Activated T-cell treated with anti-CD3 and anti-CD28 coated beads, Interleukin-2, amount 50 U/mL, for 48 hours (primary cell): ENCODE measurements at places on chromosomes 16 and 17.

GRCh38 chr17:40478486-40478885 lies 22.9 kb downstream of the TNS4 start:
- DNase-seq: no peak

DNA sequence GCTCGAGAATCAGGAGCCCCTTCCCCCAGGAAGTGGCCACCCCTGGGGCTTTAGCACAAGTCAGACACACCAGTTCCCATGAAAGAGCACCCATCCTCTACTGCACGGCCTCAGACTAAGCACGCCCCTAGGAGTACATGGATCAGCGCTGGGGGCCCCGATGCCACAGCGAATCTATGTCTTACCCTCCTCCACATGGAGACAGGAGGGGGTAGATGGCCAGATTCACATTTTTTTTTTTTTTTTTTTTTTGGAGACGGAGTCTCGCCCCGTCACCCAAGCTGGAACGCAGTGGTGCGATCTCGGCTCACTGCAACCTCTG lies 3.2 kb upstream of the EXOSC6 start:
- DNase-seq: no peak

GRCh38 chr16:24701521-24701951 lies 27.9 kb upstream of the TNRC6A start:
- DNase-seq: no peak

DNA sequence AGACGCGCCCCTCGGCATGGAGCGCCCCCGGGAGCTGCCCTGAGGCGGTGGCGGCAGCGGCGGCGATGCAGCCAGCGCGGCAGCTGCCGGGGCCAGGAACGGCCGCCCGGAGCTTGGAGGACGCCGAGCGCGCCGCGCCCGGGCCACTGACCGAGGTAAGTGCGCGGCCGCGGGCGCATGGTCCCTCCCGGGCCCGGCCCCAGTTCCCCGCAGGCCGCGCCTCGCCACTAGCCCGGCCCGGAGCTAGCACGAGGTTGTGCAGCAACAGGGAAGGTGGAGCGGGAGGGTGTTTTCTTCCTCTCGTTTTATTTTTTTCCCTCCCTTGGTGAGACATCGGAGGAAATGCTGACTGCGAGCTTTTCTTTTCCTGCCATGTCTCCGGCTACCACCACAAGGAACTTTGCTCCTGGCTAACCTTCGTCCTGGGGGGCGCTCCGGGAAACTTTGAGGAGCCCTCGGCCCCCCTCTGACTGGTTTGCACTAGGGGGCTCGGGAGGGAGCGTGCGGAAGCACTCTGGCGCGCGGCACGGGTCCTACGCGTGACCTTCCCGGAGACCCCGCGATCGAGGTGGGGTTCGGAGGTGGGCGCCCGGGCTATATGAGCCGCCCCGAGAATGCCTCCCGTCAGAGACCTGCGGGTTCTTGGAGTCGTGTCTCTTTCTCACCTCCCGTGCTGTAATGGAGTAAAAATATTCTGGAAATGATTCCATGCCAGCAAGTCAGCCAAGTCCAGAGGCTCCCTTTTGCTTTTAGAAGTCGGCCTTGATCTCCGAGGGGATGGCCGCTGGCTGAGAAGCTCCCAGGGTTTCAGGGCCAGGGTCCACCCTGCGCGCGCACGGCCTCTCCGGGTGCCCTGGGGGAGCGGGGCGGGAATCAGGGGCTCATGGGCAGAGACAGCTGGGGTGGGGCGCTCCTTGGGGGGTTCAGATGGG lies 868 bp downstream of the KCNJ12 start:
- DNase-seq: no peak

DNA sequence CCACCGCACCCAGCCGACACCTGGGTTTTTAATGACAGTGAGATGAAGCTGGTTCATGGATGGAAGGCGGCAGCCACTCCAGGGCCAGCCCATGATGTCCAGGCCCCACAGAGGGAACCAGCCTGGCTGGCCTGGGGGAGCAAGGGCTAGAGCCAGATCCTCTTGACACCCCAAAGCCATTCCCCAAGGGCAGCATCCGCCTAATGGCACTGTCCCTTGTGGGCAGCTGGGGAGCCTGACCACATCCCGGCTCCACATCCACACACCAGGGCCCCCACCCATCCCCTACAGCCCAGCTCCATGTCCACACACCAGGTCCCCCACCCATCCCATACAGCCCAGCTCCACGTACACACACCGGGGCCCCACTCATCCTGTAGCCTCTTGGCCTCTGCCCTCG lies 53.3 kb upstream of the ACSF3 start:
- DNase-seq: no peak

DNA sequence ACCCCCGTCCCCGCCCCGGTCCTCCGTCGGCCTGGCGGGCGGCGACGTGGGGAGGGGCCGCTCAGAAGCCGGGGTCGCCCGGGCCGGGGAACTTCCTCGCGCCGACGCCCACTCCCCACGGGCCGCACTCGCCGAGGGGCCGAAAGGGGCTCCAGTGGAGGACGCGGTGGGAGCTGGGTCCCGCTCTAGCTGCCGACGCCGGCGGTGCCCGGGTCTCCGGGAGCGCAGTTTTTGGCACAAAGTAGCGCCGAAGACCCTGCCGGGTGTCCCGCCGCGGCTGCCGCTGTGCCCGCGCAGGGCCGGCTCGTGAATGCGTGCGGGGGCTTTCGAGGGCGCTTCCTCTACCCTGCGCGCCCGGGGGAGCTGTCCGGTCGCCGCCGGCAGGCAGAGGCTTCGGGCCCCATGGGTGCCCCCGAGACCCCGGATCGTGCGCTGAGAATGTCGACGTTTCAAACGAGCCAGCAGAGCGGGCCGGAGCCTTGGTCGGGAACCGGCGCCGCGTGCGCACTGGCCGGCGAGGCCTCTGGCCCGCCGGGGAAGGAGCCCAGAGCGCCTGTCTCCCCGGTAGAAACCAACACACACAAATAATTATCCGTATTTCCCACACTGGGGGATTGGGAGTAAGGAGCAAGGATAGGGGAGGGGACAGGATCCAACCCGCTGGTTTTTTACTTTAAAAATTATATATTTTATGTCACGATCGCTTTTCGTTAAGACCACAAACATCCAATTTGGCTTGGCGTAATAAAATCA lies 46.6 kb upstream of the SLC38A10 start:
- DNase-seq: no peak

DNA sequence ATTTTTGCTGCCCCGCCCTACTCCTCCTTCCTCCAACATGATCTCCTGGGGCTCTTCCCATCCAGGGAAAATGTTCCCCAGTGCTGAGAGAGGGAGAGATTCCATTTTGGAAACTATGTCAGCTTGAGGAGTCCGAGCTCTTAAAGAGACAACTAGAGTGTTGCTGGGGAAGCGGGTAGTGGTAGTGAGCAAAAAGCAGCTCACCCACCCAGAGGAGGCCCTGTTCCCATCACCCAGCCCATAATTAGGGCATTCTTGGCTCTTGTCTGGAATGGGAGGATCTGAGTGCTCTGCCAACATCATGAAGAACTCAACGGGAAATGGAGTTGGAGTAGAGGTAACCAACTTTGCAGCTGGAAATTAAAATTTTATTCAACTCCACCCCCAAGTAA lies 9.1 kb upstream of the MSL1 start:
- no peak for DNase-seq

DNA sequence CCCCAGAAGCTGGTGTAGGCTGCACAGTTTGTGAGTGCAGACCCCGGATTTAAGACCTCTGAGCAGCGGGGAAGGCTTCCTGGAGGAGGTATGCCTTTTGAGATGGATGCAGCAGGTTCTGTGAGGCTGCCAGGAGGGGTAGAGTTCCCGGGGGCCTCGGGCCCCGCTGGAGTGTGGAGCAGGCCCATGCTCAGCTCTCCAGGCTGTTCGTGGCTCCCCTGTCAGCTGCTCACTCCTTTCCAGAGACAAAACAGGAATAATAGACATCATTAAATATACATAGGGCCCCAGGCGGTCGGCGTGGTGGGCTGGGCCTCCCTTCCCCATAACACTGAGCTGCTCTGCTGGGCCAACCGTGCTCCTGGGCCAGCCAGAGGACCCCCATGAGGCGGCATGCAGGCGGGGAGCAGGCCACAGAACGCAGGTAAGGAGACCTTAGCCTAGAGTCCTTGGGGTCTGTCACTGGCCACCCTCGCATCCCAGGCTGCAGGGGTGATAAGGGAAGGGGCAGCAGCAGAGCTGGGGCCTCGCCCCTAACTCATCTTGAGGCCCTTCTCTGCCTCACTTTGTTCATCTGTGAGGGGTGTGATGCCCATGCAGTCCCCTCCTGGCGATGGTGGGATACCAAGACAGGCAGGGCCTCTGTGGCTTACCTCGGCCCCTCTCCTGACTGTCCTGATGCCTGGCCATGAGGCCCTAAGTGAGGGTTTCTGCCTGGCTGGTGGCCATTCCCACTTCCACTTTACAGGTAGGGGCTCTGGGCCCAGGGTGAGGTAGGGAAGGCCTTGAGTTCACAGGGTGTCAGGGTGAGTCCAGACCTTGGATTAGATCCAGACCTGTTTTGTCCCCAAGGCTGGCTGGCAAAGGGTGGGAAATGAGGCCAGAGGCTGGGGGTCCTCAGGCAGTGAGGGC lies at the start of gene MYO15A:
Gene MYO15A, plus strand, starts transcription at position 356 of the 912 bp plus-strand sequence. CDS start 10,045 bp downstream, outside the sequence.
- no peak for DNase-seq

DNA sequence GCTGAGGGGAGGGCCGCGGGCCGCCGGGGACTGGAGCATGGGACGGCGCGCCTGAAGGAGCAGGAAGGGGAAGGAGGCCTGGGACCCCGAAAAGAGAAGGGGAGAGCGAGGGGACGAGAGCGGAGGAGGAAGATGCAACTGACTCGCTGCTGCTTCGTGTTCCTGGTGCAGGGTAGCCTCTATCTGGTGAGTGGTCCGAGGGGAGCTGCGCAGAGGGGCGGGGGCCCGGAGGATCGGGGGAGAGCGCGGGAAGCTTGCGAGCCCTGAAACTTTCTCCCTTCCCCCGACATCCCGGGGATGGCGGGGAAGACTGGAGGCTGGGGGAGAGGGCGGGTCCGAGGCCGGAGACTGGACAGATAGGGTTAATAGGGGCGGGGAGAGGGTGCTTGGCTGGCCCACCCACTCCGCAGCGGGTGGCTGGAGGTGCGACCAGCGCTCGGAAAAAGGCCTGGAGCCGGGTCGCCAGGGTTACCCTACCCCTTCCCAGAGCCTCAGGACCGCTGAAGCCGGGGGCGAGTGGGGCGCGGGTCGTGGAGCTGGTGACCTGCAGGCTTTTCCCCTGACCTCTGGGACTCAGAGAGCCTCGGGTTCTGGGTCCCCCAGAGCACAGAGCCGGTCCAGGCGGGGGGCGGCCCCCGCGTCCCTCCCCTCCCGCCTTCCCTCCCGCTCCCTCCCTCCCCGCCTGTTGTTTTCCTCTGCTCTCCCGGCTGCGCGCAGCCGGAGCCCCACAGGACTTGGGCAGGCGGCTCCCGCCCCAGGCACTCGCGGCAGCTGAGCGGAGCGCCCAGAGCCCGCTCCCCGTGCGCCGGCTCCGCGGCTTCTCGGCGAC lies 631 bp downstream of the NXPH3 start:
- DNase-seq: peak; percentile 39

DNA sequence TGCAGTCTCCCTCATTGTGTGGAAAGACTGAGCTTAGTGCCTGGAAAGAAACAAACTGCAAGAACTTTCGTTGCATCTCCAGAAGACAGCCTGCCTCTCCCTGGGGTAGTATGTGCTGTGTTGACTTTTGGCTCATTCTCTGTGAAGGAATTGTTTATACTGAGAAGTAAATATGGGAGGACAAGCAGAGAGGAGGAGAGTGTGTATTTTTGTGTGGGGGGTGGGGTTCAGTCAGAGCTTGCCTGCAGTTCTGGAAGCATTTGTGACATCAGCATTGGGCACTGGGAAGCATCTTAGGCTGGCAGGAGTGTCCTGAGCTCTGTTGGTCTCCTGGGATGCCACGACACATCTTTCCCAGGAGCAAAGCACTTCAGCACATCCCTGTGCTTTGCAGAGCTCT lies 147.9 kb downstream of the HS3ST3B1 start:
- no peak for DNase-seq

- DNase-seq: no peak
These were observed 4.2 kb downstream of the SGCA start for GRCh38 chr17:50169881-50170459.

GRCh38 chr17:30821871-30822723 lies 2.4 kb downstream of the CRLF3 start:
- DNase-seq: peak; percentile 16

GRCh38 chr16:48479955-48480354 lies 94.7 kb upstream of the SIAH1 start:
- DNase-seq: no peak

DNA sequence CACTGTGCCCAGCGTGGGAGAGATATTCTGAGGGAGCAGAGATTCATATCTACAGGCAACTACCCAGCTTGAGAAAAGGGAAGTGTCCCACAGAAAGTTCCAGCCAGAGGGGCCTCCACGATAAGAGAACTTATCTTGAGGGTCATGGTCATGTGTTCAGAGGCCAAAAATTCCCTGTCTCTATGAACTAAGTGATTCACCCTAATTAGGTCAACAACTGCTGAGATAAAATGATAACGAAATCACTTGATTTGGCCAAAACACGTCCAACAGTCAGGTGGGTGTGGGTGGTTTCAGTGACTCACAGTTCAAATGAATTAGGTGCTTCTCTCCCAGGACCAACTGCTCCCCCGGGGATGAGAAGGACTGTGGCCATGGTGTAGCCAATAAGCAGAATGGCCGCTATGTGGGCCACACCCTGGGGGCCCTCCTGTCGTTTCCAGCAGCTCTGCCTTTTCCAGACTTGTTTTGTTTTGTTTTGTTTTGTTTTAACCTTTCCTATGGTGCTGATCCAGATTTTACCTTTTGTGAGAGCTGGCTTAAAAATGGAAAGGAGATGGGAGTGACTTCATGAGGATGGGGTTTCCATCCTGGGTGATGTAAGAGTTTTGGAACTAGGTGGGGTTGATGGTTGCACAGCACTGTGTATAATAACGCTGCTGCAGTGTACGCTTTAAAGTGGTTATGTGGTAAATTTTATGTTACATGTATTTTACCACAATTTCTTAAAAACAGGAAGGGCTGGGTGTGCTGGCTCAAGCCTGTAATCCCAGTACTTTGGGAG lies 8.7 kb downstream of the DNAI2 start:
- DNase-seq: peak; percentile 81

GRCh38 chr16:88754109-88754911 lies 30.7 kb downstream of the PIEZO1 start:
- DNase-seq: no peak

GRCh38 chr17:8742819-8743218 lies 1.8 kb downstream of the CCDC42 start:
- no peak for DNase-seq

DNA sequence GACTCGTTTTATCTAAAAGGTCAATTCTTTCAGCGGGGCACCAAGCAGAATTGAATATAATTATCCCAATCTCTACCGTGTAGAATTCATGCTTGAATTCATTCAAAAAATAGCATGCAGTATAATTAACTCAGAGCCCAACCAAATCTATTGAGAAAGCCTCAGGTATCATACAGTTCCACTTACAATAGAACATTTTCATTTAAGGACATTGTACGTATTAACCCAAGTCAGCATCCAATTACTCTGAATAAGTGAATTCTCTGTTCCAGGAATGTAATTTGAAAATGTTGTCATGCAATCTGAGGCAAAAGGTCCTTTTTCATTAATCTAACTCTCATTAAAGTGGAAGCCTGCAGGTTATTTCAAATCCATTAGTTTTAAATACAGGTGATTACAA lies 78.5 kb downstream of the SALL1 start:
- DNase-seq: no peak

DNA sequence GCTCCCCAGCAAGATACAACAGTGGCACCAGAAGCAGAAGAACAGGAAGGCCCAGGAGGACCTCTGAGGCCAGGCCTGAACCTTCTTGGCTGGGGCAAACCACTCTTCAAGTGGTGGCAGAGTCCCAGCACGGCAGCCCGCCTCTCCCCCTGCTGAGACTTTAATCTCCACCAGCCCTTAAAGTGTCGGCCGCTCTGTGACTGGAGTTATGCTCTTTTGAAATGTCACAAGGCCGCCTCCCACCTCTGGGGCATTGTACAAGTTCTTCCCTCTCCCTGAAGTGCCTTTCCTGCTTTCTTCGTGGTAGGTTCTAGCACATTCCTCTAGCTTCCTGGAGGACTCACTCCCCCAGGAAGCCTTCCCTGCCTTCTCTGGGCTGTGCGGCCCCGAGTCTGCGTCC lies 11.9 kb downstream of the CES3 start:
- no peak for DNase-seq
